ENCODE measurements at places on chromosomes 1 and 21.

- peak; percentile 64 for DNase-seq
These were observed 2.4 kb downstream of the TMEM201 start for GRCh38 chr1:9590945-9591668.

- DNase-seq: no peak
These were observed 1583.3 kb downstream of the MRPL39 start for GRCh38 chr21:24023936-24024335.

DNA sequence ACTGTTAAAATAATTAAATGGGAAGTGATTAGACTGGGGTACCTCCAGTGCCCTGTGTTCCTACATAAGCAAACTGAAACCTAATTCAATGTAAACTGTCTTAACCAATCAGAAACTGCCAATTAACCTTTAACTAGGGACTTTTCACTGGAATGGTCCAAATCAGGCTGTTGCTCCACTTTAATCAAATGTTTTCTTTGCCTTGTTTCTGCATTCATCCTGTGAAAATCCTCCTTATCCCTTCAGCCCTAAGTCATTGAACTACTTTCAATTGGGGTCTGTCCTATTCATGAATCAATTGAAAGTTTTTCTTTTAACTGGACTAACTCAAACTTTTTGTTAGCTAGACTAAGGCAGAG, 5.1 kb upstream of the FUBP1 start:
- no peak for DNase-seq

GRCh38 chr1:119711804-119712341, at the start of gene PHGDH:
Gene PHGDH, plus strand, starts transcription at chr1:119711934. Its CDS starts 89 bp downstream, at chr1:119712023.
- peak; percentile 87 for DNase-seq

GRCh38 chr21:34517491-34518245, 5.7 kb upstream of the KCNE1 start:
- DNase-seq: peak; percentile 83

GRCh38 chr1:80894921-80895320, 905.8 kb upstream of the ADGRL2 start:
- DNase-seq: no peak

DNA sequence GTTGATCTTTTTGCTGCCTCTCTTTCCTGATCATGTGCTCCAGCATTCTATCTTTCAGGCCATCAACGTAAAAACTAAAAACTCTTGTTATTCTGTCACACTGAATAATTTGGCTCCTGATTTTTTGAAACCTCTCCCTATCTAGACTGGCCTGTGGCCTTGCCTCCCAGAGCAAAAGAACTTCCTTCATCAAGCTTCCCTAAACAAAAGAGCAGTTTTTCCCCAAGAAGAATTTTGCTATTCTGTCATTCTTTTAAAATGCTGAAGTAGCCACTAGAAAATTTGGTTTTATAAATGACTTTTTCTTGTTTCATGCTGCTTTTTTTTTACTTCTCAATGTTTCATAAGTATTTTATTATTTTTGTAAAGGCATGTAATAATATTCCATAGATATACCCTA, 37.1 kb upstream of the CR2 start:
- no peak for DNase-seq

- no peak for DNase-seq
These were observed 64.1 kb upstream of the ACTL8 start for GRCh38 chr1:17690906-17691634.

DNA sequence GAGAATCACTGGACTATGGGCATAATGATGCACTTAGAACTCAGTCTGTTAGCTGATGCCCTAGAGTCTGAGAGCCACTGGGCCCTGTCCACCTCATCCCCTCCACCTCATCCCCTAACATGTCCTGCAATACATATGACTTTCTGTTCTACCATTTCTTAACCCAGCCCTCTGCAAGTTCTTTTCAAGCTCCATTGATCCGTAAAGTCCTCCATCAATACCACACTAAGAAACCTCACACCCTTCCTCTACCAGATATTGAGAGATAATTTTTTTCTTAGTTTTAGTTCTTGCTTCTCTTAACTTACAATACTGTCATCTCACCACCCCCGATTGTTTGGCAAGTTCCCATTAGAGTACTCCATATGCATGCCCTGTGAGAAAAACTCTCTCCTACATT, 22.1 kb downstream of the FCRL4 start:
- no peak for DNase-seq

Data from MV-4-11 (cell line).